ENCODE measurements at places on chromosomes 2 and 18.

- no peak for DNase-seq
Measured at GRCh38 chr2:127065299-127065939, 41.5 kb downstream of the BIN1 start.

DNA sequence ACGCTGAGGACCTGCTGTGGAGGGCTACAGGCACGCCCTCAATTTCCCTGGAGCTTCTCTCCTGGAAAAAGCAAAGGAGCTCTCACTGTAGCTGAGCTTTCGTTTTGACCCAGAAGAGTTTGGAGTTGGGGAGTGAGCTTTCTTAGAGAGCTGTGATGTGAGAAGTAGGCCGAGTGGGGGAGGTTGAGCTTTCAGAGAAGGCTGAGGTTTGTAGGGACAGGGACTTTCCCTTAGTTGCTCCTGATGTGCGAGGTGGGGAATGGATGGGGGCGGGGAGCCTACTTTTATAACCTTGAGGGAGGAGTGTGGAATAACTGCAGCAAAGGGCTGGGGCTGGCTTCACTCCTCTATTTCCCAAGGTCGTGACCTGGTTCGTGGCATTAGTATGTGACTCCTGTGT is 47.1 kb downstream of the ZNF532 start:
- no peak for DNase-seq

- DNase-seq, result no peak
Measured at GRCh38 chr18:68520406-68521075, 194.4 kb downstream of the TMX3 start.

- no peak for DNase-seq
Measured at GRCh38 chr18:3454365-3455089, 4.6 kb downstream of the TGIF1 start.

GRCh38 chr2:144510294-144510991 is 9.5 kb downstream of the ZEB2 start:
- DNase-seq, result no peak

GRCh38 chr2:228048838-228049490 is 132.5 kb downstream of the SPHKAP start:
- no peak for DNase-seq

DNA sequence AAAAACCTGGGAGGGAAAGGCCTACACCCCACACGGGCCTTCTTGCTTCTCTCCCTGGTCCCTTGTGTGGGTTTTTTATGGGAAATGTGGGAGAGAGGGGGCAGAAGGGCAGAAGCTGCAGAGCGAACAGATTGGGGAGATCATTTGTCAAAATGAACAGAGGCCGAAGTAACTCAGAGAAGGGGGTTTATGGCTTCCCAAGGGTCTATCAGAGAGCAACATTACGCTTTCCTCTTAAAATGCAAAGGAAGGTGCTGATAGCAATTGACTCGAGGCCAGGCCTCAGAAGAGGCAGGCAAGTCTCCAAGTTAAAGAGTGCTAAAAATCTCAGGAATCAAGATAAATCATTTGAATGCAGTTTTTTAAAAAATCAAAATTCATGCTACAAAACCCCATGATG is 101.5 kb downstream of the SGPP2 start:
- DNase-seq, result no peak

- DNase-seq, result no peak
Measured at GRCh38 chr2:226183550-226183949, 616.1 kb downstream of the IRS1 start.

GRCh38 chr2:206193671-206194357 is 34.1 kb downstream of the EEF1B2 start:
- DNase-seq, result no peak

- no peak for DNase-seq
Measured at GRCh38 chr2:172834881-172835280, 99.2 kb downstream of the RAPGEF4 start.

- DNase-seq, result no peak
Measured at GRCh38 chr2:216887138-216887537, 27.3 kb upstream of the TNP1 start.

DNA sequence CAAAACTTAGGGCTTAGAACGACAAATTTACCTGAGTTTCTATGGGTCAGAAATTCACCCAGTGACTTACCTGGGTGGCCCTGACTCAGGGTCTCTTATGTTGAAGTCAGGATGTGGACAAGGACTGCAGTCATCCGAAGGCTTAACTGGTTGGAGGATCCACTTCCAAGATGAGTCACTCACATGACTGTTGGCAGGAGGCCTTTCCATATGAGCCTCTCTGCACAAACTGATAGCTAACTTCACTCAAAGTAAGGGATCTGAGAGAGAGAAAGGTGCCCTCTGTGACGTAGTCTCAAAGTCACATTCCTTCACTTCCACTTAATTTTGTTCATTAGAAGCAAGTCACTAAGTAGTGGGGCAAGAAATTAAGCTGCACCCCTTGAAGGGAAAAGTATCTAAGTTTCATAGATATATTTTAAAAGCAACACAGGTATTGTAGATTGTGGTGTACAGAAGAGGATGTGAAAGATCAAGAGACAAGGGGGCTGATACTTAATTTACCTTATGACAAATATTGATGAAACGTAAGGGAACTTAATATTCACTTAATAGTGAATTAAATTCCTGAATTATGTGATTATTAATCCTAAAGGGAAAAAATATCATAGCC is 48.4 kb downstream of the TANK start:
- DNase-seq, result no peak

DNA sequence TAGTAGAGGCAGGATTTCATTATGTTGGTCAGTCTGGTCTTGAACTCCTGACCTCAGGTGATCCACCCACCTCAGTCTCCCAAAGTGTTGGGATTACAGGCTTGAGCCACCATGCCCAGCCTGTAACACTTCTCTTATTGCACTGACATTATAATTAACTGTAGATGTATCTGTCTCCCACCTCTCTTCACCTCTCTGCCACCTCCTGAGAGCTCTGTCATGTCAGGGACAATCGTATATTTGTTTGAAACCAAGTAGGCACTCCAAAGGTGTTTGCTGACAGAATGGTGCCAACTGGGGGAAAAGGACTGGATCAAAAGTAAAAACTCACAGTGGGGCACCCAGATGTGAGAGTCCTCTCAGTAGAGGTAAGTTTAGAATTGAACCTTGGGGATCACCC is 17.3 kb upstream of the ME2 start:
- DNase-seq, result no peak

GRCh38 chr2:164368896-164369295 is 252.4 kb downstream of the GRB14 start:
- DNase-seq, result no peak

DNA sequence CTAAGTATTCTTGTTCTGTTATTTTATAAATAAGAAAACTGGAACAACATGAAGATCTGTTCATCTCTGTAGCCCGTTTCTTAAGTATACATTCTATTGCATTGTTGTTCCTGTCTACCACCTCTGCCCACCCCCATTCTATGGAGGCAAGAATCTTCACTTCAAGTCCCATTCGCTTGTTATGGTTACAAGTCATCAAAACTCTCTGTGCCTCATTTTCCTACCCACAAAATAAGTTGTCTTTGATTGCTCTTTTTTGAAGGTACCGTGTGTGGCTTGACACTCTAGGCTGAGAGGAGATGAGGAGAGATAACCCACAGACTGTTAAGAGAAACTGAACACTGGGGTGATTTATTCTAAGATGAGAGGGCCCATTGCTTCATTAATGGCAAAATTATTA is 2.9 kb upstream of the EVA1A start:
- no peak for DNase-seq

DNA sequence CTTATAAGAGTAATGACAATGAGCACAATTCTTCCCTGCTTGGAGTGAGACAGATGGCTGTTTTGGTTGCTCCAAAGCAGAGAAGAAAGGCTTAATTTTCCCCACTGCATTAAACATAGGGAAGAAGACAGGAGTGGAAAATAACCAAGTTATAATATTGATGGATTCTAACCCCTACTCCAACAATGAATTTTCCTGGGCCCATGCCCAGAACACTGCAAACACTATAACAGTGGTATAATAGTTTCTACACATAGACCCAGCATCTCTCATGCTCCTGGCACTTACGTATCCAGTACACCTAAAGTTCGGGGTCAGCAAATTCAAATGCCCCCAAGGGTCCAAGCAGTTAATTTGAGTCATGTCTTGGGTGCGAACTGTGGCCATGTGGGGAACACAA is 613.4 kb downstream of the PLCL1 start:
- no peak for DNase-seq

DNA sequence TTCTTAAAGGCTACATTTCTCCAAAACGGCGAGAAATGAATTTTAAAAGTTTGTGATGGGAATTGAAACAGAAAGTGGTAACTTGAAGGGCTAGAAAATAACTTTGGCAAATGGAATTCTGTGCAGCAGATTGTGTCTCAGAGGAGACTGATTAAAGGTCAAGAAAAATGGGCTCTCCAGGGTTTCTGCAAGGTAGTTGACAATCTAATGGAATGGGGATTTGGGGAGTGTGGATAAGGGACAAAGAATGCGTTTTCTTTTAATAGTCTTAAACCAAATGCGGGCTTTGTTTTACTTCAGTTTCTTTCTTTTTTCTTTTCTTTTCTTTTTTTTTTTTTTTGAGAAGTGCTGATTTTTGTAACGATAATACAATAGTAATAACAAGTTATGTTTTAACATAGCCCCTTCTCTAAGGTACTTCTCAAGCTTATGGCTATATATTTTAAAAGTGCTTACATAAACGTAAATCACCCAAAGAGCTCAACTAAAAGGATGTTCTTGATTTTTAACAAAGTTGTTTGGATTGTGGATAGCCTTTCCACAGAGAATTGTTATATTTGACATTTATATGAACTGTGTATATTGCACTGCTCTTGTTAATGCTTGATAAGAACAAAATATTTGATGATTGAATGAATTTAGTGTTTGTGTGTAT is 36.6 kb downstream of the CAMKMT start:
- no peak for DNase-seq

DNA sequence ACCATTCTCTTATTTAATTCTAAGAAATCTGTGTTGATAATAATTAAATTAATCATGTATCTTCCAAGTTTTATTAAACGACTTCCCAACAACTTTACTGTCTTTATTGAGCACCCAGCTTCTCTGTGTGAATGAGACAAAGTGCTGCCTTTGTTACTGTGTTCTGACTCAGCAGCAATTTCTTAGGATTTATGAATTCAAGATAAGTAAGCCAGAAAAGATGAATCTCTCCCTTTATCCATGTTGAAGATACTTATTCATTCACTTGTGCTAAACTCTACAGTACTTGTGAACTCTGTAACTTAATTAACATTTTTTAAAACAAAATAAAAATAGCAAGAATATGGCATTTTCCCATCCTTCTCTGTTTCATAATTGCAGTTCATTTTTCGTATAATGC is 1403.3 kb upstream of the DDX18 start:
- no peak for DNase-seq
